ENCODE measurements at places on chromosomes 7 and 10.
A peak's percentile ranks its signal among the peaks of the same experiment; 100 is the strongest.

GRCh38 chr10:72340510-72341261 is 14.0 kb downstream of the DNAJB12 start:
- DNase-seq: no peak

DNA sequence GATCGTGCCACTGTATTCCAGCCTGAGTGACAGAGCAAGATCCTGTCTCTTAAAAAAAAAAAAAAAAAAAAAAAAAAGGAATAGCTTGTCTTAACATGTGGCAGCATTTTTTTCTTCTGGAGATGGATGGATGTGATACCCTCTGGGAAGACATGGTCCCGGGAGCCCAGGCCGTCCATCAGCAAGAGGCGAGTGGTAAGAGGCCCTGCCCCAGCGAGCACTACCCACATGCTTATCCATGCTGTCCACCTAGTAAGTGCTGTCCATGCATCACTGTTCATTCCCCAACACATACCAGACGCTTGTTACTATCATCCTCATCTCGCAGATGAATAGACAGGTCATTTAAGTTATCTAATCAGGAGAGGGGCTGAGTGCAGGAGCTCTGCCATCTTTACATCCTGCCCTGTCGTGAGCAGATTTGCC is 12.9 kb downstream of the ATP6V1F start:
- no peak for DNase-seq

GRCh38 chr10:71262027-71262426 is 49.7 kb downstream of the UNC5B start:
- DNase-seq: no peak

GRCh38 chr7:7426676-7427075 is 109.0 kb downstream of the COL28A1 start:
- DNase-seq: no peak

DNA sequence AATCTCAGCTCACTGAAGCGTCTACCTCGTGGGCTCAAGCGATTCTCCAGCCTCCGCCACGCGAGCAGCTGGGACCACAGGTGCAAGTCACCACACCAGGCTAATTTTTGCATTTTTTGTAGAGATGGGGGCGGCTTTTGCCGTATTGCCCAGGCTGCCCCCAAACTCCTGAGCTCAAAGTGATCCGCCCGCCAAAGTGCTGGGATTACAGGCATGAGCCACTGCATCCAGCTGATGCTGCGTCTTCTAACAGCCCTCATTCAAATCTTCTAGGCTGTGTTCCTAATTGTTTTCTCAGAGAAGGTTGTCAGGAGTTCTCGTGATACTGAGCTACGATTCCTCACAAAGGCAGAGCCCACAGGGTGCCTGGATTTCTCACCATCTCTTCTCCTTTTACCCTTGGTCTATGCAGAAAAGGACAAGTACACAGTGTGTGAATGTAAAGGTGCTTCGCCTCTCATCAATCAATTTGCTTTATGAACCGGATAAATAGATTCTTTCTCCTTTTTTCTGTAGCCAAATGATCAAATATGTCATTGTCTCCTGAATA is 247.3 kb upstream of the PTN start:
- DNase-seq: no peak

GRCh38 chr10:92790440-92790839 is 57.9 kb upstream of the EXOC6 start:
- DNase-seq: no peak

GRCh38 chr10:96642973-96643372 is 56.2 kb upstream of the TM9SF3 start:
- DNase-seq: peak; percentile 41

DNA sequence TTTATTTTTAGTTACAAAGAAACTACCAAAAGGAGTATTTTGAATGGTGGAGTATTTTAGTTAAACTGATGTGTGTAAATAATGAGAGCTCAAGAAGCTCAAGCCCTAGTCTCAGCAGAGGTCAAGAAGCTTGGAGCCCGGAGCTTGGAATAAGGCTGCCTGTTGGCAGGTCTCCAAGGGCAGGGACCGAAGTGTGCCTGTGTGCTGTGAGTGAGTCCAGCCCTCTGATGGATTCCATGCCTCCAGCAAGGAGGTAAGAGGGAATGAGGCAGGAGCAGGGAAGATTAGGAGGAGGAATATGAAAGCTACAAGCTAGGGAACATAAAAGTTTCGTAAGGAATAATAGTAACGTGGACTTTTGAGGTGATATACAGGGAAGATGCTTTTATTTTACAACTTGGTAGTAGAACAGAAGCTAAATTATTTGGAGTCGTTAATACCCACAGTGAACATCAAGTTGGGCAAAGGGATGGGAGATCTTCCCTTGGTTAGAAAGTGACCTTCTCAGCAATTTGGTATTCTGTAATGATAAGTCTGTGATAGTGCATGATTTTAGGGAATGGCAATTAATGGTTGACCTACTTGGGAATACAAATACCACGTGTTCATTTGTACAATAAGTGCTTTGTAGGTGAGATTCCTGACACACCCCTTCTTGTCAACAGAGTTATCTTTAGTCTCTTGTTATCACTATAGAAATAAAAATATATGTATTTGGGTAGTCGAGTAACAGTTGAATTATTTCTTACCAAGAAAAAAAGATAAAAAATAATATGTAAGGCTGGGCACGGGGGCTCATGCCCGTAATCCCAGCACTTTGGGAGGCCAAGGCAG is 4.6 kb downstream of the SEC23IP start:
- DNase-seq: peak; percentile 31
